ENCODE measurements at places on chromosomes 16 and 17.

GRCh38 chr17:82367724-82368524 lies 3.6 kb upstream of the UTS2R start:
- DNase-seq = peak; percentile 99

- peak; percentile 94 for DNase-seq
Observed at GRCh38 chr17:7435676-7436555, 681 bp downstream of the TMEM102 start.

- peak; percentile 81 for DNase-seq
Observed at GRCh38 chr17:75124041-75124818, 7.3 kb downstream of the NT5C start.

DNA sequence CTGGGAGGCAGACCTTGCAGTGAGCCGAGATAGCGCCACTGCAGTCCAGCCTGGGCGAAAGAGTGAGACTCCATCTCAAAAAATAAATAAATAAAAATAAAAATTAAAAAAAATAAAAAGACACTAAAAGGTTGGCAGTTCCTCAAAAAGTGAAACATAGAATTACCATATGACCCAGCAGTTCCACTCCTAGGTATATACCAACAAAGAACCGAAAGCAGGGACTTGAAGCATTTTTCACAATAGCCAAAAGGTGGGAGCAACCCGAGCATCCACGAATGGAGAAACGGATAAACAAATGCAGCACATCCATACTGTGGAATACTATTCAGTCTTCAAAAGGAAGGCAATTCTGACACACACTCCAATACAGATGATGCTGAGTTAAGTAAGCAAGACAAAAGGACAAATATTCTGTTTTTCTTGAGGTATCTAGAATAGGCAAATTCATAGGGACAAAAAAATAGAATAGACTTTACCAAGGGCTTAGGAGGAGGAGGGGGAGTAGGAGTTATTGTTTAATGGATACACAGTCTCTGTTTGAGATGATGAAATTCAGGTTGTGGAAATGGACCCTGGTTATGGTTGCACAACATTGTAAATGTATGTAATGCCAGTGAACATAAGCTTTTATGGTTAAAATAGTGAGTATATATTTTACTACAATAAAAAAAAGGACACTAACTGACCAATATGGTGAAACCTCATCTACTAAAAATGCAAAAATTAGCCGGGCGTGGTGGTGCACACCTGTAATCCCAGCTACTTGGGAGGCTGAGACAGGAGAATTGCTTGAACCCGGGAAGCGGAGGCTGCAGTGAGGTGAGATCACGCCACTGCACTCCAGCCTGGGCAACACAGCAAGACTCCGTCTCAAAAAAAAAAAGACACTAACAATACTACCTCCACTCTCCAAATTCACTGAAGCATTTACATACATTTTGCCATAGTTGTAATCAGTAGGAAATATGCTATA lies 27.0 kb upstream of the SLC35B1 start:
- no peak for DNase-seq

DNA sequence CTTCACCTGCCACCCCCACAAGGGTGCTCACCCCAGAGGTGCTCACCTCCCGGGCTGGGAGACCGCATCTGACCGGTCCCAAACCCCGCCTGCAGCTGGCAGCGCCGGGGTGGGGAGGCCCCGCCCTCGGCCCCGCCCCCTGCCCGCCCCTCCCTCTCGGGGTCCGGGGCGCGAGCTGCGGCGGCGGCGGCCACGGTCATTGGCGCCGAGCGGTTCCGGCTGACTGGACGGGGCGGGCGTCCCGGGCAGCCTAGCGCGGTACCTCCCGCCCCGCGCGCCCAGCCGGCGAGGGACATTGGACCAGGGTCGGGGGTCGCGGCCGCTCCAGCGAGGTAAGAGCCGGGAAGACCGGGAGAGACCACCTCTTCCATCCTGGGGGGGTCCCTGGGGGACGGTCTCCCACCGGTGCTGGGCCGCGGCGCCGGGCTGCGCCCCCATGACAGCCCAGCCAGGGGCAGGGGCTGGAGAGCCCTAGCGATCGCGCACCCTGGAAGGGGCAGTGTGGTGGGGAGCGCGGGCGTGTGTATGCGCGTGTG lies at the start of gene CACNG5:
Gene CACNG5, plus strand, starts transcription at position 199 of the 536 bp plus-strand sequence. CDS start 42,216 bp downstream, outside the sequence.
- no peak for DNase-seq

- DNase-seq = no peak
Observed at GRCh38 chr17:72947475-72947874, 145.0 kb downstream of the SLC39A11 start.

GRCh38 chr17:19986941-19987861 lies 9.6 kb upstream of the AKAP10 start:
- DNase-seq = peak; percentile 19

- peak; percentile 41 for DNase-seq
Observed at GRCh38 chr17:28839221-28839620, 3.4 kb downstream of the FAM222B start.

DNA sequence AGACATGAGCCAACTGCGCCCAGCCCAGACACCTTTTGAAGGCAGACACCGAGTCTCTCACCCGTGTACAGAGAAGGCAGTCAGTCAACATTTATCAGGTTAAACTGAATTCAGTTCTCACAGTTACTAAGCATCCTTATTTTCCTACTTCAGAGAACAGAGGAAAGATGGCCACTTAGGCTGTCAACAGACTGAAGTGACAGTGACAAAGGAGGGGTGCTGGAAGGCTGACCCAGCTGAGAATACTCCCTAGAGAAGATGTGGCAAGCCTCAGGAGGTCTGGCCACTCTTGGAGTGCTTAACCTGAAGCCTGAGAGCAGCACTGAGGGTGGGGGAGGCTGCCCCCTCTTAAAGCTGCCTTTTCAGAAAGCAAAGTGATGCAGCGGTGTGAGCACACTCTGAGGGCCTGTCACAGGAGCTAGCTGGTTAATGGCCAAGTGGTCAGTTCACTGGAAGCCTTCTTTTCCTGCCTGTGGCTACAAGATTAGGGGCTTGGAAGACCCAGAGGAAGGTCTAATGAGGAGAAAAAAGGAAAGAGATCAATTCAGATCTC lies 51.0 kb upstream of the SREBF1 start:
- no peak for DNase-seq

DNA sequence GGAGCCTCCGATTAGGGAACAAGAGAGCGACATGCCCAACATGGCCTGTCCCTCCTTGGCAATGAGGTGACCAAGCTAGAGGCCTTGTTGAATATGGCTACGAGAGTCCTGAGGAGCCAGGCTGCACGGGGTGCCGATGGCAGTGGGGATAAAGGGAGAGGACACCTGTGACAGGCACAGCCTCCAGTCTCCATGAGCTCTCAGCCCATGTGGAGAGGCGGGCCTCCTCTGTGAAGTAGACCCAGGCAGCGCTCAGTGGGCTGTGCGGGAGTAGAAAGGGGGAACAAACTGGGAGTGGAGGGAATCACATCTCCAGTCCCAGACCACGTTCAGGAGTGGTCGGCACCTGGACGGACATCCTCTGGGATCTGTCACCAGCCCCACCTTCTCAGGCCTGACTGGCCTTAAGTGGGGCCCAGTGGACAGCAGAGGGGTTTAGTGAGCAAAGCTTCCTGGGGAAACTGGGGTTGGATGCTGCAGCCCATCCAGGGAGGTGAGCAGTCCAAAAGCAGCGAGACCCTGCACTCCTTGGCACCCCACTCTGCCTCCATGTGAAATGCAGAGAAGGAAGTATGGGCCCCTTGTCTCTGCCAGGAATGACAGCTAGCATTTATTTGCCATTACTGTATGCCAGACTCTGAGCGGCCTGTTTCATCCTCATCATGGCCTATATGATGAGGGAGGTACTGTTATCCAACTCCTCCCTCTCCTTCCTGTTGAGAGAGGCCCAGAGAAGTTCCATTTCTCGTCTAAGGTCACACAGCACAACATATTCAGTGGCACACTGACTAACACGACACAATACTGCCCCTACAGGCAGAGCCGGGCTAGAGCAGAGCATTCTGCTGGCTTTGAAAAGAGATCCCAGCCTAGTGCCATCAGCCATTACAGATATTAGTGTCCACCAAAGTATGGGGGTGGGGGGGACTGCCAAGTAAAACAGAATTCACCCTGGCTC lies 4.5 kb upstream of the TMEM92 start:
- peak; percentile 73 for DNase-seq

GRCh38 chr17:40113907-40114245 lies 7.9 kb upstream of the MSL1 start:
- no peak for DNase-seq

- no peak for DNase-seq
Observed at GRCh38 chr17:62000186-62000585, 64.9 kb downstream of the MED13 start.

DNA sequence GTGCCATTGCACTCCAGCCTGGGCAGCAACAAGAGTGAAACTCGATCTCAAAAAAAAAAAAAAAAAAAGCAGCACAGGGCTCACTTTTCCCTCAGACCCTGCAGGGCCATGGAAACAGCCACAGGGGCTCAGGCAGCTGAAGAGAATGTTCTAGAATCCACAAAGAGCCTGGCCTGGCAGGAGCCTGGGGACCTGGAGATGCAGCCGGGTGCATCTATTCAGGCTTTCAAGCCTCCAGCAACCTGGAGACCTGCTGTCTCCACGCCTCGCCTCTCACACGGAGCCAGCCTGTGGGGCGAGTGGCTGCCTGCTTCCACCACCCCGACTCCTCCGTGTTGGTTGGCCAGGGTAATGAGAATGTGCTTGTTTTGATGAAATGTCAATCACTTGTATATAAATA lies 44.0 kb upstream of the MEAK7 start:
- no peak for DNase-seq

GRCh38 chr16:68772030-68772681 lies 35.1 kb downstream of the CDH1 start:
- peak; percentile 58 for DNase-seq

DNA sequence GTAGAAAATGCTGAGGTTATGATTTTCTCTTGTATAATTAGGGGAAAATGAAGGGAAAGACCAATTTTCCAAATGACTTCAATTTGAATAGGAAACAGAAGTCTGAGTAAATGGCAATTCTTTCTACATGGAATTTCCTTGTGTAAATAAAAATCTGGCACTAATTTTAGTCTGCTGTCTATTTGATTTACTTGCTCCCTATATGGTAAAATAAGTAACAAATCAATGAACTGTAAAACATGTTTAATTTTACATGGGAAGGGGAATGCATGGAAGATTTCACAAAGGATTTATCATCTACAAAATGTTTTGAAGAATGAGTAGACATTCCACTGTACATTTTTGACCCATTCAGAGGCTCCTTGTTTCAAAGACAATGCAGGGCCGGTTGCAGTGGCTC lies 811.6 kb upstream of the GOT2 start:
- DNase-seq = no peak

- DNase-seq = no peak
Observed at GRCh38 chr17:8873801-8874715, 6.6 kb upstream of the PIK3R6 start.

- DNase-seq = no peak
Observed at GRCh38 chr16:65521633-65522328, 399.9 kb upstream of the CDH11 start.

DNA sequence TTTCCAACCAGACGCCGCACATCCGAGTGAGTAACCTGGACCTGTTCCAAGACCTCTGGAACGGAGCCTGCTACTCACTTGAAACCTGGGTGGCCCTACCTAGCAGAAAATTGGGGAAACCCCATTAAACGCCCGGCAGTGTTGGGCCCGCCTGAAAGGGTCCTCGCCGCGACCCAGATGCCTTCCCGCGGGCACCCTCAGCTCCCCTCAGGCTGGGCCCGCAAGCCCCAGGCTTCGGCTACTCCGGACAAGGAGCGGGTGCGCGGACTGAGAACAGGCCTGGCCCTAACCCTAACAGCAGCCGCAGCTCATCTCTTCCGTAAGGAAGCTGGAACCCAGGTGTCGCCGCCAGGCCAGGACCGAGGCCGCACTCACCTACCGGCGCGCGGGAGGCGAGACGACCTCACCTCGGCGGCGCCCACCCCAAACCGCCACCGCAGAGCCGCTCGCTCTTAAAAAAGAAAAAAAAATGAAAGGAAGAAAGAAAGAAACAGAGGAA lies 344 bp downstream of the PSME3IP1 start:
- peak; percentile 37 for DNase-seq

DNA sequence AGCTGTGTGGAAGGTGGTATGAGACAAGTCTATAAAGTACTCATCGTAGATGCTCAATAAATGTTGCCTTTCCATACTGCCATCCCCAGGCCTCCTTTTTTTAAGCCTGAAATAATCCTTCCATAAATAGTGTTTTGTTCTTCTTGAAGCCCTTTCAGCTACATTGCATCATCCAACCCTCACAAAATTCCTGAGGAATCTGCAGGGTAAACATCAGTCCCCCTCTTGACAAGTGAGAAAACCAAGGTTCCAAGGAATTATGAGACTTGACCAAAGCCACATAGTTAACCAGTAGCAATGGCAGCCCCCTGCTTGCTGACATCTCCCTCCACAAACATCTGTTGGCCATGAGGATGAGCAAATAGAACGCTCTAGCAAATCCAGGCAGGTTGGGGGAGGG lies 89.7 kb upstream of the CCL1 start:
- DNase-seq = peak; percentile 17

DNA sequence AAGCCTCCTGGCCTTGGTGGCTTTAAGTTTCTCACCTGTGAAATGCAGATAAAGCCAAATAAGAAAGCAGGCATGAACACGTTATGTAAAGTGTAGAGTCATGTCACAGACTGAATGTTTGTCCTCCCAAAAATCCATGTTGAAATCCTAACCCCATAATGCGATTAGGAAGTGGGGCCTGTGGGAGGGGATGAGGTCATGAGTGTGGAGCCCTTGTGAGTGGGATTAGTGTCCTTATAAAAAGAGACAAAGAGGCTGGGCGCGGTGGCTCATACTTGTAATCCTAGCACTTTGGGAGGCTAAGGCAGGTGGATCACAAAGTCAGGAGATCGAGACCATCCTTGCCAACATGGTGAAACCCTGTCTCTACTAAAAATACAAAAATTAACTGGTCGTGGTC lies 19.5 kb upstream of the C16orf78 start:
- no peak for DNase-seq

- DNase-seq = no peak
Observed at GRCh38 chr16:28213396-28213795, 1.6 kb upstream of the XPO6 start.

- no peak for DNase-seq
Observed at GRCh38 chr16:56910112-56910511, 21.8 kb upstream of the HERPUD1 start.

- DNase-seq = no peak
Observed at GRCh38 chr16:56684926-56685590, 2.8 kb downstream of the MT1X start.

DNA sequence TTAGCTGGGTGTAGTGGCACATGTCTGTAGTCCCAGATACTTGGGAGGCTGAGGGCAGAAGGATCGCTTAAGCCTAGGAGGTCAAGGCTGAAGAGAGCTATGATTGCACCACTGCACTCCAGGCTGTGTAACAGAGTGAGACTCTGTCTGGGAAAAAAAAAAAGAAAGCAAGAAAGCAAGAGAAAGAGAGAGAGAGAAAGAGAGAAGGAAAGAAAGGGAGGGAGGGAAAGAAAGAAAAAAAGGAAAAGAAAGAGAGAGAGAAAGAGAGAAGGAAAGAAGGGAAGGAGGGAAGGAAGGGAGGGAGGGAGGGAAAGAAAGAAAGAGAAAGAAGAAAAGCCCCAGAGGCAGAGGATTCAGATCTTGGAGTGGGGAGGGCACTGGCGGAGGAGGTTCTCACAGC lies 6.5 kb downstream of the DHX58 start:
- DNase-seq = no peak

Data from OCI-M1 (cell line).